Stimulated activated CD4-positive, alpha-beta T cell treated with anti-CD3 and anti-CD28 coated beads, Interleukin-2, amount 100 ng/mL, for 48 hours (primary cell): ENCODE measurements at places on chromosomes 7 and 10.

DNA sequence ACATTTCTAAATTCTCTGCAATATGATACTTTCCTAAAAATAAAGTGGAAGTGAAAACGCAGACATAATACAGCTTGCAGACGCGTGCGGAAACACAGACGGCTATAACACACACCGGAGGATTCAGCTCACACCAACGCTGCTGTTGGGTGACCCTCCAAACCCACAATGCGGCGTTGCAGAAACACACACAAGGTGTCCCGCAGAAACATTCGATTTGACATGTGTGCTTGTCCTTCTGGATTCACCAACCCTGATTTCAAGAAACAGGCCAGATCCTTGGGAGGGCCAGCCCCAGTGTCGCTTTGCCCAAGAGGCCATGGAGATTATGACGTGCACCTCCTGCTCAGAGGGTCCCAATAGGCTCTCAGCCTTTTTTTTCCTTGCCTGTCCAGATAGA, 136.7 kb upstream of the TCERG1L start:
- no peak for DNase-seq

DNA sequence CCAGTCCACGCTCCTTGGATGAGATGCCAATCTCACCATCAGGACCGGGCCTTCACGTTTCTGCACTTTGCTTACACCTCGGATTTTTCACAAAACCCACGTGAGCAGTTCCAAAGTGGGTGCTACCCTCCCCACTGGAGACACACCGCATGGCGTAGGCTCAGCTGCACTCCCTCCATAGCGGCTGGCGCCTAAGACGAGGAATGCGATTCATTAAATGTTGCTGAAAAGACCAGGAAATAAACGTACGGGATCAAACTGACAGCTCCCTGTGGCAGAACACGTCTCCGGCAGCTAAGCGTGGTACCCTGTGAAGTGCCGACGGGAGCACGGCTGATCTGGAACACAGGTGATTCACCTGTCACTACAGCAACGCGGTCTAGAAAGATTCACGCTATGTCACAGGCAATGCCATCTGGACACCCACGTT, 209.0 kb downstream of the DIP2C start:
- DNase-seq: no peak

DNA sequence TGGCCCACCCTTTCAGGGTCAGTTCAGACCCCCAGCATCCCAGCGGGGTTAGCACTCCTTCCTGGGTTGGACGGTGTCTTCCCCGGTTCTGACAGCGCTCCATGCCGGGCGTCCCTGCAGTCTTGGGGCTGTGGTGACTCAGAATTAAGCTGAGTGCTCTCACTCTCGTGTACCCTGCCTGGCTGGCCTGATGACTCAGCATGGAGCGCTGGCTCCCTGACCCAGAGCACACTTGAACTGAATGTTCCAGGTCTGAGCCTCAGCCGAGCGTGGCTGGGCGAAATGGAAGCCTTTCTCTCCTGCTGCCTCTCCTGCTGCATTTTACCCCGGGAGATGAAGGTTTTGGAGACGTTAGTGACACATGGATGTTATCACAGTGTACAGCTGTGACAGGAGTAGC, 7.1 kb downstream of the BAG3 start:
- DNase-seq: no peak

GRCh38 chr10:93596539-93596938, 4.5 kb downstream of the RBP4 start:
- no peak for DNase-seq

- no peak for DNase-seq
Measured at GRCh38 chr10:59350558-59350957, 11.8 kb downstream of the FAM13C start.
